ENCODE measurements at places on chromosomes 16 and 17. TPM values are rescaled to one million over a fixed set of nuclear protein-coding genes. Genes with fewer than 3 reads are reported as not detected.

DNA sequence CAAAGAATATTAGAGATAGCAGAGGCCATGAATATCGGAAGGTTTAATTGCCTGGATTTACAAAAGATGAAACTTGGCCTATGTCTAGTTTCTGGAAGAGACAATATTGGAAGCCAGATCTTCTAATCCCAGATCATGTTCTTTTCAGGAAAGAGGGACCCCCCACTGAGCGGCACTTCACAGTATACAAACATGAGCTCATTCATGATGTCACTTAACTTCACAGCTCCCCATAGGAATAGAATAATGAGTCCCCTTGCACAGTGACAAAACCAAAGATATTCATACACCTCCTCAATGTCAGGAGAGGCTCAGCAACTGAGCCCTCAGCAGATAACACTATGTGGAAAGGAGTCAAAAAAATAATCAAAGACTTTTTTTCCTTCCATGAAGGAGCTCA lies 147.5 kb downstream of the CDH11 start:
- H3K4me3 ChIP-seq, result no peak overlapping the region
- no peaks in the 10 kb centered on the region for H3K36me3 ChIP-seq
- H3K4me1 ChIP-seq, result no peaks in the 10 kb centered on the region
- no peak for DNase-seq
- no peak overlapping the region for H3K27ac ChIP-seq
- no peaks in the 10 kb centered on the region for H3K27me3 ChIP-seq

DNA sequence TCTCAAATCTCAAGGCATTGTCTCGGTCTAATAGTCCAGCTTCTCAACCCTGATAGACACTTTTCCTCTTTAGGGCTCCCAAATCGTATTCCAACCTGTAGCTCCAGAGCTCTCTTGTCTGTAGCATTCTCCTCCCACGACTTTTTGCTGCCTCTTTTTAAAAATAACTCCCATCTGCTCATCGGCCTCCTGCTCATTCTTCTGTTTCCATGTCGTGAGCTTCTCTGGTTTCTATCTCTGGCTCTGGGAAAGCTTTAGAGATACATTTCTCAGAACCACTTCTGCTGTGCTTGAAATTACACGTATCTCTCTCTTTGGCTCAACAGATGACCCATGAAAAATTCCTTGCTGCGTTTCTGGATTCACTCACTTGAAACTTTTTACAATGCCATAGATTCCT lies 609.6 kb upstream of the C16orf82 start:
- H3K27ac ChIP-seq, result no peak overlapping the region
- H3K4me3 ChIP-seq, result no peak overlapping the region
- no peaks in the 10 kb centered on the region for H3K27me3 ChIP-seq
- no peaks in the 10 kb centered on the region for H3K4me1 ChIP-seq

DNA sequence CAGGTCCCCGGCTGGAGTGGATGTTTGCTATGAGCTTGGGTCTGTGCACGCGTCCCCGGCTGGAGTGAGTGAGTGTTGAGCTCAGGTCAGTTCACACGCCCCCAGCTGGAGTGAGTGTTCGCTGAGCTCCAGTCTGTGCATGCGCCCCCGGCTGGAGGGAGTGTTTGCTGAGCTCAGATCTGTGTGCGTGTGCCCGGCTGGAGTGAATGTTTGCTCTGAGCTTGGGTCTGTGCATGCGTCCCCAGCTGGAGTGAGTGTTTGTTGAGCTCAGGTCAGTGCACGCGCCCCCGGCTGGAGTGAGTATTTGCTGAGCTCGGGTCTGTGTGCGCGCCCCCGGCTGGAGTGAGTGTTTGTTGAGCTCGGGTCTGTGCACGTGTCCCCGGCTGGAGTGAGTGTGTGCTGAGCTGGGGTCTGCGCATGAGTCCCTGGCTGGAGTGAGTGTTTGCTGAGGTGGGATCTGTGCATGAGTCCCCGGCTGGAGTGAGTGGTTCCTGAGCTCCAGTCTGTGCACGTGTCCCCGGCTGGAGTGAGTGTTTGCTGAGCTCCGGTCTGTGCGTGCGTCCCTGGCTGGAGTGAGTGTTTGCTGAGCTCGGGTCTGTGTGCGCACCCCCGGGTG lies 284.2 kb downstream of the SNX29 start:
- peaks cover 10% of the 10 kb centered on the region for H3K4me1 ChIP-seq
- no peak overlapping the region for H3K27ac ChIP-seq
- peak; percentile 48 for DNase-seq
- no peaks in the 10 kb centered on the region for H3K27me3 ChIP-seq
- H3K4me3 ChIP-seq, result no peak overlapping the region

DNA sequence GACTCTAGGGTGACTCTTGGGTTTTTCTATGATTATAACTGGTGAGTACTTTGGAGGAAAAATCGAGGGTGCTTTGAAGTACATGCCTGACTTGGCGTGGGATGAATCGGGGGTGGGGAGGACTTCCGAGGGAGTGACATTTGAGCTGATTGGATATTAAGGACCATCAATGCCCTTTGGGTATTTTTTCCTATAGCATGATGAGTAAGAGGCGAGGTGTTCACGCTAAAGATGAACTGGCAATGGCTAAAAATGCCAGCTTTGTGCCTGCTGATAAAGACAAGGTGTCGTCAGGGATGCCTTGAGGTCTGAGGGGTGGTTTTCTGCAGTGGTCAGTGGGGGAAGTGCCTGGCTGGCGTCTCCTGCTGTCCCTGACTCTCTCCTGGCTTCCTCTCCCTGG lies 25.3 kb downstream of the USP43 start:
- H3K27me3 ChIP-seq, result no peaks in the 10 kb centered on the region
- no peak overlapping the region for H3K27ac ChIP-seq
- H3K36me3 ChIP-seq, result no peaks in the 10 kb centered on the region
- no peak for DNase-seq
- H3K4me3 ChIP-seq, result no peak overlapping the region

CA5A gene
- 0.74 TPM for total RNA-seq

DNA sequence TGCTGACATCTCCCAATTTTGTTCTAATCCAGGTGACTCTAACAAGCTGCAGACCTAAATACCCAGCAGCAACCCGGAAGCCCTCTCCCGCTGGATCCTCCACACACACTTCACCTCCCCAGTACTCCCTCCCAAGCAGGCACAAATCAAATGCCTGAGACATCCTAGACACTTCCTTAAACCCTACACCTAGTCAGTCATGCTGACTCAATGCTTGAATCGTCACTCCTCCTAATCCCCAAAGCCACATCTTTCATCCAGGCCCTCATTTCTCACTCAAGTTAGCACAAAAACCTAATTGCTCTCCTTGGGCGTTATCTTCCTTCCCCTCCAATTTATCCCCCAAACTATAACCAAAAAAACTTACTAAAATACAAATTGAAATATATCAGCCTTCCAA lies 32.7 kb downstream of the CMC2 start:
- H3K4me3 ChIP-seq, result no peak overlapping the region
- H3K36me3 ChIP-seq, result peaks cover 2% of the 10 kb centered on the region
- H3K4me1 ChIP-seq, result peaks cover 3% of the 10 kb centered on the region
- no peak for DNase-seq
- no peak overlapping the region for H3K27ac ChIP-seq
- no peaks in the 10 kb centered on the region for H3K27me3 ChIP-seq

- peak; percentile 40 for DNase-seq
- H3K27ac ChIP-seq, result peak overlapping the region; percentile 99
- no peaks in the 10 kb centered on the region for H3K36me3 ChIP-seq
- peaks cover 13% of the 10 kb centered on the region for H3K4me1 ChIP-seq
- no peaks in the 10 kb centered on the region for H3K27me3 ChIP-seq
Measured at GRCh38 chr16:47461598-47462266, 601 bp downstream of the PHKB start.

- 0 out of 2 replicates have a peak, but pooled peaks cover 2% of the 10 kb centered on the region for H3K36me3 ChIP-seq
- no peaks in the 10 kb centered on the region for H3K27me3 ChIP-seq
- DNase-seq, result no peak
Measured at GRCh38 chr17:32894245-32894644, 17.3 kb upstream of the MYO1D start.

DNA sequence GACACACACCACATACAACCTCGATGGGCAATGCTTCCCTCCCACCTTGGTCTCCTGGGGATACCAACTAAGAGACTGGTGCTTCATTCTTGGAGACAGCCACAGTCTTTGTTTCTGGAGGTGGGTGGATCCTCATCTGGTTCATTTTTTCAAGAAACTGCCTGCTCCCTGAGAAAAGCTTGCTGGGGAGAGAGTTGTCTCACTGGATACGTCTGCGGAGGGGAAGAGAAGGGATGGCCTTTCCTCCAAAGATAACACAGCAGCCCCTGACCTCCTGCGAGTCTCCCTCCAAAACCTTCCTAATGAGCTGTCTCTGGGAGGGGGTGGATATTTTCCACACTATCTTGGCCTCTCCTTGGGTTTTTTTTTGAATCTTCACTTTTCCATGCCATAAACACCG lies 221.2 kb downstream of the SOX9 start:
- DNase-seq, result no peak
- no peak overlapping the region for H3K4me3 ChIP-seq
- H3K36me3 ChIP-seq, result no peaks in the 10 kb centered on the region
- peaks cover 24% of the 10 kb centered on the region for H3K4me1 ChIP-seq
- H3K27ac ChIP-seq, result no peak overlapping the region

- H3K27me3 ChIP-seq, result no peaks in the 10 kb centered on the region
- no peaks in the 10 kb centered on the region for H3K4me1 ChIP-seq
- no peak overlapping the region for H3K27ac ChIP-seq
- no peak for DNase-seq
Measured at GRCh38 chr17:65181237-65182061, 44.3 kb downstream of the RGS9 start.

DNA sequence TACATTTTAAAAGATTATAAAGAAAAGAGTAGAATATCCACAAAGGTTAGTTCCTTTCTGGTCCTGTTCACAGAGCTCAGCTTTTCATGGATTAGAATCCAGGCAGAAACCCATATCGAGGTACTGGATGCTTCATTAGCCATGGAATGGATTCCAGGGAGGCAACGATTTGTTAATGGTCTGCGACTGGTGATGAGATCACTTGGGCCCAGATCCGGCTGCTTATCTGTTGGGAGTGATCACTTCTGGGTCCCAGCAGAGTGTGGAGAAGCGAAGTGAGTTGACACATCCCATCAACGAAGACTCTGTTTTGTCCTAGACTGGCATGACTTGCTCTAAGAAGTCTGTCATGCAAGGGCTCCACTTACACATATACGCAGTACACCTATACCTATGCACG lies 165.8 kb downstream of the MAF start:
- H3K4me1 ChIP-seq, result no peaks in the 10 kb centered on the region
- no peaks in the 10 kb centered on the region for H3K36me3 ChIP-seq
- no peak overlapping the region for H3K27ac ChIP-seq
- no peaks in the 10 kb centered on the region for H3K27me3 ChIP-seq

DNA sequence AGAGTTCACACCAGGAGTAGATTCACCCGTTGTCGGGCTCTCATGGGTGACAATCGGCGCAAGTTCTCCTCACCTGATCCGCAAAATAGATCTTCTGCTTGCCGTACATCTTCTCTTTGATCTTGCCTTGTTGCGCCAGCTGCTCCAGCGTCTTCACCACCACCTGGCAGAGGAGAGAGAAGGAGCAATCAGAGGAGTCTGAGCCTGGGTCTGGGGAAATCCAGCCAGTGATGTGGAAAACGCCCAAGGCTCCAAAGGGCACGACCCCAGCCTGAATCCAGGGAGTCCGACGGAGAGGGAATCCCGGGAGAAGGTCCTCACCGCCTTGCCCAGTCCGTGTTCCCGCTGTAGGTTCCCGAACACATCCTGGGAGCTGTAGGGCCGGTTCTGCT lies 393 bp downstream of the PSMC3IP start:
- H3K4me3 ChIP-seq, result peak overlapping the region; percentile 82
- peaks cover 8% of the 10 kb centered on the region for H3K36me3 ChIP-seq
- peak overlapping the region; percentile 84 for H3K27ac ChIP-seq

- no peak overlapping the region for H3K4me3 ChIP-seq
Measured at GRCh38 chr16:55734665-55735064, 78.9 kb downstream of the SLC6A2 start.

- H3K27ac ChIP-seq, result no peak overlapping the region
- H3K4me3 ChIP-seq, result no peak overlapping the region
- H3K27me3 ChIP-seq, result no peaks in the 10 kb centered on the region
Measured at GRCh38 chr16:83113811-83114210, 487.0 kb downstream of the CDH13 start.

DNA sequence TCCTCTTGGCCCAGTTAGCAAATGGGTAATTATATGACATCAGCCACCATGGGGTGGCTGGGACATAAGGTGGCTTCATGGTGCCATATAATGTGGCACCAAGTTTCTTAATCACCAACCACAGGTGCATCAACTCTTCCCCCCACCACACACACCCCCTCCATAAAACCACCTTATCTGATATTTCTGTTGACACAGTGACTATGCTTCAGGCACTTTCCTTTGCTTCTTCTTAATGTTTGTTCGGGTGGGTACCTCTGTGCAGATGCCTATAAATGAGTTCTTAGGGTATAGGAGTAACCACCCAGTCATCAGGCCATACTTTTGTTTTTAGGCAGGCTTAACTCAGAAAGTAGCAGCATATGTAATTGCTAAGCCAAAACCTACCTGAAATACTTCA lies 29.5 kb downstream of the RNF43 start:
- no peaks in the 10 kb centered on the region for H3K27me3 ChIP-seq
- peak; percentile 62 for DNase-seq
- peak overlapping the region; percentile 48 for H3K27ac ChIP-seq
- no peak overlapping the region for H3K4me3 ChIP-seq

SOX8 gene
- 0.86 TPM for total RNA-seq

GRCh38 chr16:3015865-3016521 lies 2.0 kb downstream of the CLDN6 start:
- H3K36me3 ChIP-seq, result no peaks in the 10 kb centered on the region
- no peak overlapping the region for H3K4me3 ChIP-seq
- H3K27ac ChIP-seq, result no peak overlapping the region
